Activated naive CD4-positive, alpha-beta T cell treated with anti-CD3 and anti-CD28 coated beads, Interleukin-2, amount 50 U/mL, for 16 hours (primary cell): ENCODE measurements at places on chromosomes 1 and 21.

DNA sequence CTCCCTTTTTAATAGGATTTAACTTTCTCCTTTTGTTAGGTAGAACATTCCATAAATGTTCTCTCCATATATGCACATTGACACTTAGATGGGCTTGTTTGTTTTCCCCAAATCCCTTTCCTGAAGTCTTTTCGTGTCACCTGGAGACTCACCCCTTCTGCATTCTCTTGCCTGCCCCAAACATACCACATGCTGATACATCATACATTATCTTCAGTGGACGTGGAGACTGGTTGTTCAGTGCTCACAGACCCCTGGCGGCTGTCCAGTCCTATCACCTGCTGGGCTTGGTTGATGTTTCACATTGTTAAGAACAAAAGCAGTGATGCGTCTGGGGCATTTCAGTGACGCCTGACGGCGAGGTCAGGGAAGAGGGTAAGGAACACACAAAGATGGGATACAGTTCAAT, 22.2 kb downstream of the FMOD start:
- DNase-seq = no peak

DNA sequence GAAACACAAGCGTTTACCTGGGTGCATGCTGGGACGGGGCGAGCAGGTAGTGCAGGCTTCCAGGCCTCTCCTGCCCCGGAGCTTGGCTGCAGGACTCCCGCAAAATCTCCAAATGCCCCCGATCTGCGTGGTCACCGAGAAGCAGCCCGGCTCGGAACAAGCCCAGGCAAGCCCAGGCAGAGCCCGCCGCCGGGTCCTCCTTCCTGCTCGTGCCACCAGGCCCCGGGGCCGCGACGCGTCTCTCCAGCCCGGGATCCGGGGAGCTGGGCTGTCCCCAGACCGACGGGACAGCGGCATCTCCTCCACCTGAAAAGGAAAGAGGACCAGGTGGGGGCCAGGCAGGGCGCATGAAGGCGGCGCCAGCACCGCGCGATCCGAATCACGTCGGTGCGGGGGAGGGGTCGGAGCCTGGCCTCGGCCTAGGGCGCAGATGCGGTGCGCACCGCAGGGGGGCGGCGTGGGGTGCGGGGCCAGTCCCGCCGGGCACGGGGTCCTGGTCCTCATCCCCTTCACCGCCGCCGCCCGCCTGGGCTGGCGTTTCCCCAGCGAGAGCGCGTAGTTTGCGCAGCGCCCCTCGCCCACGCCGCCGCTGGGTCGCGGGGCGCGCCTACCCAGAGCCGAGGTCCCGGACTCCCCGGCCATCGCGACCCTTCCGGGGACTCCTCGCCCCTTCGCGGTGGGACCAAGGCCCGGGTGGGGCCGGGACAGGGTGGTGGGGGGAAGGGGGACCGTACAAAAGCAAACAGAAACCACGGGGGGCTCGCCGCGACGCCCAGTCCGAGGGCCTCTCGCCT, 52.4 kb upstream of the H6PD start:
- peak; percentile 32 for DNase-seq

- DNase-seq = no peak
Observed at GRCh38 chr21:32306021-32306780, 7.5 kb downstream of the MRAP start.

DNA sequence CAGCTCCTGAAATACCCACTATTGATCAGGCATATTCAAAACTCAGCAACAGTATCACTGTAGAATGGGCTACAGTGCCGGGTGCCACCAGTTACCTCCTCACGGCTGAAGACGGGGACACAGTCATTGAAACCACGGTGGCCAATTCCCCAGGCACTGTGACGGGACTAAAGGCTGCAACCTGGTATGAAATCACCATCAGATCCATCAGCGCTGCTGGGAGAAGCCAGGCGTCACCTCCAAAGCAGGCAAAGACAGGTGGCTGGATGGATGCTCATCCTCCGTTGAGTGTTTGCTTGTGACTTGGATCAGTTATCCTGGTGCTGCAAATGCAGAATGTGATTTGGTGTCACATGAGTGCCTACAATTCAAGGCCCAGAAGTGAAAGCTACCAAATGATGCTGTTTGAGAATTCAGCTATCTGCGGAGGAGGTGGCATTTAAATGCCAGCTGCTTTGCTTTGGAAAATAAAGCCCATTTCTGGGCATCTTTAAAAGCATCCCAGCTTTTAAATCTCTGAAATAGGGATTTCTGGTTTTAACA, 5.1 kb downstream of the FNDC7 start:
- no peak for DNase-seq

- DNase-seq = no peak
Observed at GRCh38 chr1:70760154-70760553, 287.5 kb downstream of the PTGER3 start.

DNA sequence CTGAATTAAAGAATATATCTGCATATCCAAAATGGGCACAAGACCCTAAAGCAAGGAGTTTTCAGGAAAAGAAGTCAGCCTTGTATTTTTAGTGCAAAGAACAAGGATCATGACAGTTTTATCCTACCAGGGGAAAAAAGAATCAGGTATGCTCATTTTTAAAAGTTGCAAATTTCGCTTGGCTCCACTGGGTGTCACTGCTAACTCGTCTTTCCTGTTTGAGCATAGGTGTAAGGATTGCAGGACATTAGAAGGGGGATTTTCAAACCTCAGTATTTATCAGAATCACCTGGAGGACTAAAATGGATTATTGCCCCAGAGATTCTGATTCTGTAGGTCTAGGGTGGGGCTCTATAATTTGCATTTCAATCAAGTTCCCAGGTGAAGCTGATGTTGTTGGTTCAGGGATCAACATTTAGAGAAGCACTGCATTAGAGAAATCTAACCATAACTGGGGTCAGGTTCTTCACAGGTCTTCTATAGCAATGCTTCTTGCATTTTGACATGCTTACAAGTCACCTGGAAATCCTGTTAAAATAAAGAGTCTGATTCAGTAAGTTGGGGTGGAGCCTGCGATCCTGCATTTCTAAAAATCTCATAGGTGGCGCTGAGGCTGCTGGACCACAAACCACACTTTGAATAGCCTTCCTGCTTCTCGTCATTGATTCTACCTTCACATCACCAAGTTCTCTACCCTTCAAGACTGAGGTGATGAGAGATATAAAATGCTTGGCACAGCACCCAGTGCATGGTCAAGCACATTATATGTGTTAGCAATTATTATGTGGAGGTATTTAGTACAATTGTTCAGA, 39.6 kb downstream of the NUF2 start:
- no peak for DNase-seq
